ENCODE measurements at places on chromosomes 5 and 9. TPM values are rescaled to one million over a fixed set of nuclear protein-coding genes. Genes with fewer than 3 reads are reported as not detected.

The ZNF618 gene
- total RNA-seq = 6.4 TPM

The PCDHGA8 gene
- total RNA-seq = 0.15 TPM

The GMCL2 gene
- total RNA-seq = not detected

The SLC4A9 gene
- total RNA-seq = not detected

The RELL2 gene
- 1.9 TPM for total RNA-seq

The ALDH1A1 gene
- total RNA-seq = 0.17 TPM

The PLCXD3 gene
- under 0.01 TPM for total RNA-seq

The LVRN gene
- total RNA-seq = under 0.01 TPM

The CKMT2 gene
- 1.0 TPM for total RNA-seq

The PLPP7 gene
- total RNA-seq = 3.7 TPM

The GFM2 gene
- total RNA-seq = 29.9 TPM

The C5orf34 gene
- total RNA-seq = 7.6 TPM

The MYMK gene
- total RNA-seq = not detected

The HRCT1 gene
- total RNA-seq = 5.4 TPM

Data from bronchus fibroblast of lung (primary cell).